H9 (cell line): ENCODE measurements at places on chromosomes 2 and 18. TPM values are rescaled to one million over a fixed set of nuclear protein-coding genes. Genes with fewer than 3 reads are reported as not detected.

- H3K4me1 ChIP-seq = no peaks in the 10 kb centered on the region
- no peak overlapping the region for H3K27ac ChIP-seq
- no peak for DNase-seq
- no peak overlapping the region for H3K4me3 ChIP-seq
- H3K27me3 ChIP-seq = no peaks in the 10 kb centered on the region
These were observed 13.9 kb upstream of the PROM2 start for GRCh38 chr2:95260028-95261023.

DNA sequence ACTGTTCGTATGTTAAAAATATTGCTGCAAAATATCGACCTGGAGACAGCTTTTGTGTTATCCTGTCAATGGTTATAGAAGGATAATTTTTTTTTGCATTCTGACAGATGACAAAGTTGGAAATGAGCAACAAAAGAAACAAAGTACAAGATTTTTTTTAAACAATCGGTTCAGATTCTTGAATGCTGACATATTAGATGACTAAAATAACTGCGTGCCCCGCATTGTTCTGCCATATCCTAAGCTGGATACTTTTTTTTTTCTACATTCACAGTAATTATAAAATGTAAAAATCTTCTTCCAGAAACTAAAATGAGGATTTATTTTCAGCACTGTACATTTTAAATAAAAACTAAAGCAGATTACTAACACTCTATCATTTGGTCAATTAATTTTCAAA is 67.1 kb downstream of the ABCG8 start:
- no peaks in the 10 kb centered on the region for H3K4me1 ChIP-seq
- no peak overlapping the region for H3K27ac ChIP-seq
- H3K27me3 ChIP-seq = no peaks in the 10 kb centered on the region

GRCh38 chr2:27194538-27195354 is 17.1 kb upstream of the ATRAID start:
- H3K27me3 ChIP-seq = no peaks in the 10 kb centered on the region
- peaks cover 3% of the 10 kb centered on the region; the same call in 2 of the 3 replicates for H3K36me3 ChIP-seq
- H3K27ac ChIP-seq = no peak overlapping the region
- no peaks in the 10 kb centered on the region for H3K4me1 ChIP-seq

The GPR35 gene
- total RNA-seq = 0.66 and 1.4 TPM in 2 replicates

The USP40 gene
- 6.0 and 7.5 TPM in 2 replicates for total RNA-seq

DNA sequence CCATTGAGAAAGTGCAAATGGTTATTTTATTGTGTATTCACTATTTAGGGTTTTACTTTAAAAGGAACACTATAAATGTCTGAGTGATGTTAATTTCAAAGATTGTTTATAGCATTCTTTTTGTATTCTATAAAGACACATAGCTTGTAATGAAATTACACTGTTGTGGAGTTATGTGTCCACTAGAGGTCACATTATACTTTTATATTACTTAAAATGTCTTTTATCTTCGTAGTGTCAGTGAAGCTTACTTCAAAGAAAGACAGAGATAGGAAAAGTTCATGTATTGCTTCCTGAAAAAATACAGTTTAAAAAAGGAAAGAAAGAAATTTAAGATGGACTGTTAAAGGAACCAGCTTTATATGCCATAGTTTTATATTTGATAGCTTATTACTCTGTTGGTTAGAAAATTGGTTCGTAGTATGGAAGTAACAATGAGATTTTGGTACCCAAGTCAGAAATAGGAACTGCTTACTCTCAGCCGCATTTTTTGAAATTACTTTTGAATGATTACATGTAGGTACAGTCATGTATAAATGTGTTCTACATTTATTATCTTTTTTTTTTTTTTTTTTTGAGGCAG is 20.5 kb downstream of the APLF start:
- no peaks in the 10 kb centered on the region for H3K36me3 ChIP-seq
- no peaks in the 10 kb centered on the region for H3K27me3 ChIP-seq
- no peaks in the 10 kb centered on the region for H3K4me1 ChIP-seq

- no peak overlapping the region for H3K27ac ChIP-seq
- no peaks in the 10 kb centered on the region for H3K4me1 ChIP-seq
- DNase-seq = no peak
- H3K36me3 ChIP-seq = no peaks in the 10 kb centered on the region
These were observed 224.6 kb downstream of the EPHA4 start for GRCh38 chr2:221347471-221347870.

DNA sequence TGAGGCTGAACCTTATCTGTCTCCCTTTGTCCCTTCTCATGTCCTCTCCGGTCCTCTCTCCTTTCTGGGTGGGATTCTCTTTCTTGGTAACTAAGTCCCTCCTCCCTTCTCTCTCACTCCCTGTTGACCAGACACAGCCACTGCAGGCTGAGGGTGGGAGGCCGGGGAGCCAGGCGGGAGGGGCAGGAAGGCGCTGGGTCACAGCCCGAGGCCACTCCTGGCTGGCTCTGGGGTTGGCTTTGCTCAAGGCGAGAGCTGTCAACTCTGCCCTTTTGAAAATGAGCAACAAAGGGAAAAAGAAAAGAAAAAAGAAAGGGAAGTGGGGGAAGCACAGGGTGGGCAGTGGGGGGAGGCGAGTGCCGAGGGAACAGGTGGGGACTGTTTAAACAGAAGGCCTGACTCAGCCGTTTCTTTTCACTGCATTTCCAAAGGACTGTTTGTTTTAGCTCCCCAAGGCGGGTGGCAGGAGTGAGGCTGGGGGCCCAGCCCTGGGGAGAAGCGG is 70.5 kb upstream of the IGFBP5 start:
- H3K4me1 ChIP-seq = peaks cover 6% of the 10 kb centered on the region; the same call in 1 of the 2 replicates
- H3K4me3 ChIP-seq = peak overlapping the region; percentile 44
- DNase-seq = peak; percentile 93
- H3K27me3 ChIP-seq = no peaks in the 10 kb centered on the region
- no peaks in the 10 kb centered on the region; the same call in 1 of the 3 replicates for H3K36me3 ChIP-seq

DNA sequence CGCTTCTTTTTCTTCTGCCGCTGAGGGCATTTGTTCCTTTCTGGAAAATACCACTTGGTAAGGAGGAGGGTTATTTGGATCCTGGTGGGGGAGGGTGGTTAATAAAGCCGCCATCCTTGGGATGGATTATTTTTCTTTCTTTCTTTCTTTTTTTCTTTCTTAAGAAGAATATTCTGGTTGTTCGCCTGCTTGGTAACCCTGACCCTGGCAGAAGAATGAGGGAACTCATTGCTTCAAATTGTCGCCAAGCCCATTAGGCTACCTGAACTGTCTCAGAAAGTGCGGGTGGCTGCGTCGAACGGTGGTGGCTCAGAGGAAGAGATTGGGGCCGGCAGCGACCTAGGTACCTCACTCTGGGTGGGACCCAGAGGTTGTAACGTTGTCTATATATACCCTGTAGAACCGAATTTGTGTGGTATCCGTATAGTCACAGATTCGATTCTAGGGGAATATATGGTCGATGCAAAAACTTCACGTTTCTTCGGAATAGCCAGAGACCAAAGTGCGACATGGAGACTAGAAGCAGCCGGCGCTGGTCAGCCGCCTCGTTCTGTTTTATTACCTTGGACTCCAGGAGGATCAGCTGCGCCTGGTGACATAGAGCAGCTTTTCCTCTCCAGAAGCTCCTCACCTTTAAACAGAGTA is 1.3 kb upstream of the HOXD4 start:
- H3K27me3 ChIP-seq = peaks cover 100% of the 10 kb centered on the region
- no peak for DNase-seq
- no peaks in the 10 kb centered on the region for H3K36me3 ChIP-seq
- no peaks in the 10 kb centered on the region; the same call in 1 of the 2 replicates for H3K4me1 ChIP-seq
- no peak overlapping the region for H3K27ac ChIP-seq

- peaks cover 9% of the 10 kb centered on the region; the same call in 2 of the 3 replicates for H3K36me3 ChIP-seq
- 0 out of 3 replicates have a peak overlapping the region, but pooled peaks have one; percentile 16 for H3K4me3 ChIP-seq
- peaks cover 7% of the 10 kb centered on the region for H3K4me1 ChIP-seq
- peaks cover 2% of the 10 kb centered on the region; the same call in 1 of the 2 replicates for H3K27me3 ChIP-seq
- DNase-seq = peak; percentile 18
These were observed 70.1 kb downstream of the BCL11A start for GRCh38 chr2:60483401-60483800.

DNA sequence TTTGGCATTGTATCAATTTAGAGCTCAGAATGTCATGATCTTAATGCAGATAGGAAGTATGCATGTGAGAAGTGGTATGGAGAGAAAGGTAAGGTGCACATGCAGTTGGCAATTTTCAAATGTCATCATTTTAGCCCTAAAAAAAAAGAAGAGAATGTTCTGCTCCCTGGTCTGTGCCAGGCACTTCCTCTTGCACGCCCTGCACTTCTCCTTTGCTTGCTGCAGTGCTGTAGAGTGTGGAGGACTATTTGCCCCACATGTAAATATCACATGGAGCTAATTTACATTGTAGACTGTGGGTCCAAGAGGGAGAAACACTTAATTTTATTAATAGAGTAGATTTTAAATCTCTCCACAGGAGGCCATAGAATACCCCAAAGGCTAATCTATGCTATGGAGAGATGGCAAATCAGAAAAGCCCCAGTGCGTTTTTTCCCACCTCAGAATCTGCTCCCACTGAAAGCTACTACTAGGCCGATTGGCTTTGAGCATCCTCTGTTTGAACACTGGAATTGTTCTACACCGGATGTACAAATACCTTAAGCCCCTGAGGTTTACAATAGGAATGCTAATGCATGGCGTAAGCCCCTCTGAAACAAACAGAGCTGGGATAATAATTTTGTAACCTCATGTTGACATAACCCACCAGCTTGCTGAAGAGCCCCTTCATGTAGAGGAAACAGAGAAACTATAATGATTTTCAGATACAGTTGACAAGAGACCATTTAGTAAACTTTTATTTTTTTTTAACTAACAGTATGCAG is 137.2 kb upstream of the KLHL14 start:
- no peak overlapping the region for H3K4me3 ChIP-seq
- H3K27ac ChIP-seq = no peak overlapping the region
- no peaks in the 10 kb centered on the region for H3K36me3 ChIP-seq
- no peak for DNase-seq
- H3K4me1 ChIP-seq = no peaks in the 10 kb centered on the region
- no peaks in the 10 kb centered on the region for H3K27me3 ChIP-seq

DNA sequence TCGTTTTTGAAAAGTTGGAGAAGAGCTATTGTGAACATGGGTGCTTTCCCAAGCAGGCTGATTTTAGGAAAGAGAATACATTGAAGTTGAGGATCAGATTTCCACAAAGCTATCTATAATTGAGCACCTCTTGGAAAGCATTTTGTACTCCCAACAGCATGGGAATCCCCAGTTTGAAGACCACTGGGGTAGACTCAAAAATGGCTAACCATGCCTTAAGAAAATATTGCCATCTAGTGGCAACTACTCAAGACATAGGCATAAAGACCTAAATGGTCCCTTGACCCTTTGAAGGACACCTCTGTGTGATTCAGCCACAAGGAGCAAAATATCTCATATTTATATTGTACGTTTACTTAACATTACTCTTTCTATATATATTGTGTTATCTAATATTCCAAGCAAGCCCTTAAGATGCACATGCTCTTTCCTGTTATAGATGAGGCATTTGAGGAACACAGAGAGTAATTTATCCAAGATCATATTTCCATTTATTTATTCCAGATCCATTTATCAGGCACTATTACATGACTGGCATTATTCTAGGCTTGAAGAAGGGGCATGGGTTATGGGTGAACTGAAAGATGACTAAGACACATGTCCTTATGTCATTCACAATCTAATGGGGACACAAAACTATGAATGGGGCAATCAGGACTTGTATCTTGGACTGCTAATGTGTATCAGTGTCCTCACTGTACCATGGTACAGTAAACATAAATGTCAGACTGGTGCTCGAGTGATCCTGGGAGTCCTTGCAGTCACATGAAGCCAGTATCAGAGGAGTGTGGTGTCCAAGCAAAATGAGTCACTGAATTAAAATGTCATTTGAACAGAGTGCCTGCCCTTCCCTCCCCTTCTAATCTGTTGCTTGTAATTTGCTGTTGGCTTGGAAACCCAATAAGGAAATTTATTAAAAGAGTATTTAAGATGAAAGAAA is 121.0 kb upstream of the XPO1 start:
- no peaks in the 10 kb centered on the region for H3K36me3 ChIP-seq
- no peak overlapping the region for H3K27ac ChIP-seq
- H3K27me3 ChIP-seq = no peaks in the 10 kb centered on the region

DNA sequence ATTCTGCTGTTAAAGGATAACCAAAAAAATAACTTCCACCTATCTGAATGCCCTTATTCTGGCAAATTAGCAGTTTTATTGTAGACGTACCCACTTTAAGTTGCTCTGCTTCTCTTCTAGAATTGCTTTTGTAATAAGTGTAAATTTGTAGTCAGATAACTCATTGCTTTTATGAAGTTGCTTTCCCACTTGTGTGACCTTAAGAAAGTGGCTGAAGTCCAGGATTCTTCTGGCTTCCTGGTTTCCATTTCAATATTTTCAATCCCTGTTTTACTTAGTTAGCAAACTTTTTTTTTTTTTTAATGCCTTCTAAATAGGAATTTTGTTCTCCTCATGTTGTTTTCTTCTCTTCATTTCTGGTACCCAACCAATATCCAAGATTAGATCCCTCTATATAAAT is 59.8 kb downstream of the GLS start:
- H3K36me3 ChIP-seq = no peaks in the 10 kb centered on the region
- no peak overlapping the region for H3K4me3 ChIP-seq
- H3K27me3 ChIP-seq = no peaks in the 10 kb centered on the region
- H3K27ac ChIP-seq = no peak overlapping the region
- no peak for DNase-seq
- no peaks in the 10 kb centered on the region for H3K4me1 ChIP-seq

The FASTKD2 gene
- 39.2 and 40.1 TPM in 2 replicates for total RNA-seq

DNA sequence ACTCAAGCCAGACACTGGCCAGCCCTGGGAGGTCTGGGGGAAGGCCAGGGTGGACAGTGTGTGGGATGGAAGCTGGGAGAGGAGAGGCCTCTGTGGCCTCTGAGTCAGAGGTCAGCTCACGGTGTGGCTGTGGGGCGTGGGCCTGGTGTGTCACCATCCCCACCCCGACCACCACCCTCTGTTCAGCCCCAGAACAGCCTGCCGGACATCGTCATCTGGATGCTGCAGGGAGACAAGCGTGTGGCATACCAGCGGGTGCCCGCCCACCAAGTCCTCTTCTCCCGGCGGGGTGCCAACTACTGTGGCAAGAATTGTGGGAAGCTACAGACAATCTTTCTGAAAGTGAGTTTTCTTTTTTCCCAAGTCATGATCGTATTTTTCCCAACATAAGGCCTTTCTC is 110.5 kb downstream of the DYSF start:
- H3K4me3 ChIP-seq = no peak overlapping the region
- no peak for DNase-seq
- no peaks in the 10 kb centered on the region for H3K36me3 ChIP-seq
- H3K27me3 ChIP-seq = no peaks in the 10 kb centered on the region

The ING5 gene
- 60.4 and 66.0 TPM in 2 replicates for total RNA-seq

The GYPC gene
- 13.6 and 14.0 TPM in 2 replicates for total RNA-seq

DNA sequence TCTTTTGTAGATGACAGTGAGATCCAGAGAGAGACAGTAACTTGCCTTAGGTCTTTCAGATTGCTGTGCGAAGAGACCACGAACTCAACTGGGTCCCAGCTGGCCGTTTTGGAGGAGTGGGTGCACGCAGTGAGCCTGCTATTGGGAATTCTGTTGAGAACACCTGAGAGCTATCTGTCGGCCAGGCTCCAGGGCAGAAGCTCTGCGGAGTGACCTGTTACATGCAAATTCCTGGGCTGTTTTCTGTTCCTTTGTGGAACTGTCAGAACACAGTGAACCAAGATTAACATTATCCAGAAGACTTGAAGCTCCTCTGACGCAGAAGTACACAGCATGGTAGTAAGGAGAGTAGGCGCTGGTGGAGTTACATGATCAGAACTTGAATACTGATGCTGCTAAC is 99.5 kb upstream of the LMAN1 start:
- no peak overlapping the region for H3K27ac ChIP-seq
- H3K4me3 ChIP-seq = no peak overlapping the region
- H3K4me1 ChIP-seq = no peaks in the 10 kb centered on the region
- no peaks in the 10 kb centered on the region for H3K36me3 ChIP-seq
- no peaks in the 10 kb centered on the region for H3K27me3 ChIP-seq

The COL4A4 gene
- total RNA-seq = 0.92 and 1.2 TPM in 2 replicates

The SLC38A11 gene
- not detected in 2 replicates for total RNA-seq

The CYP1B1 gene
- total RNA-seq = 2.7 and 2.9 TPM in 2 replicates

The IL36G gene
- not detected in 2 replicates for total RNA-seq
